ENCODE measurements at places on chromosomes 2 and 18.

DNA sequence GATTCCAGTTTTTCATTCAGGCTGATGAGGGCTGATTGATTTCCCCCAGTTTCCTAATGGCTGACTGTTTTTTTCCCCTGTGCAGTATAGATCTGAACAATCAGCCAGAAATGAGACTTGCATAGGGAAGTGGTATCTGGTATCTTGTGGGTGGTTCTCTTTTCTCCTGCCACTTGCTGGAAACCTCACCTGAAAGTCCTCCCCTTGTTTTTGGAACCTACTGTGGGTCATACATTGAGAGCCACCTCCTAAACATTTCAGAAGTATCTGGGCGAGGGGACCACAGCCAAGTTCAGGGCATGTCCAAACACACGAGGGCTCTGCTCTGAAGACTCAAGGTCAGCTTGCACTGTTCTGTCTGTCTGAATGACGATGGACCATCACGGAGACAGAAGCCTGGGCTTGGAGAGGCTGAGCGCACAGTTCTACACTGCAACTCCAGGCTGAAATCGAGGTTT, 19.3 kb downstream of the ALPK2 start:
- no peak for DNase-seq

DNA sequence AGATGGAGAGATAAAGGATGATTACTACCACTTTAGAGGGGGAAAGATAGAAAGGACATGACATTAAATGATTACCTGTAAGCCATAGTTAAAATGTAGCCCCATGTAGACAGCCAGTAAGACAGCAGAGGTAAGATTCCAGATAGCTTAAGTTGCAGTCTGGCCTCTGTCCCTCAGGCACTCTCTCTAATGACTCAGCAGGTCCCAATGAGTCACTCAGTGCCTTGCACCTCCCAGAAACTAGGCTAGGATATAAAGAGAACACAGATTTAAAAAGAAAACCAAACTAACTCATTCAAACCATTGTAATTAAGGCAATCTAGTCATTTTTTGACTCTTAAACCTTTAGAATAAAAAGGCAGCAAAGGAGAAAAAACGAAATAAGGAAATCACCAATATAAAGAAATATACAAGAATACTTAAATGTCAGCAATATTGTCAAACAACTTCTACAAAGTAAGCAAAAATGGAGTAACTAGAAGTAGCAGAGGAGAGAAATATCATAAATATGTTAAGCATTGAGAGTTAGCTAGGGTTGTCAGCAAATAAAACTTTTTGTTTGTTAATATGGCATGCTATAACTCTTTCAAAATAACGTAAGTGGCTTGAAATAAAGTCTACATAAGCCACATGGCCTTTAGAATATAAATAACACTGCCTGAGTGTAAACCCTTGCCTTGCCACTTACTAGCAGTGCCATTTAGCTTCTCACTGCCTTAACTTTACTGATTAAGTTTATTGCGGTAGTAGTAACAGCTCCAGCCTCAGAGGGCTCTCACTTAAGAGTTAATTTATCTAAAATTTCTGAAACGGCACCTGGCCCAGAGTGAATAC, 48.5 kb downstream of the SOCS6 start:
- DNase-seq = peak; percentile 79

GRCh38 chr18:59699061-59699460, 1.8 kb upstream of the CCBE1 start:
- no peak for DNase-seq

GRCh38 chr18:31185186-31185950, 22.7 kb upstream of the DSC1 start:
- no peak for DNase-seq

DNA sequence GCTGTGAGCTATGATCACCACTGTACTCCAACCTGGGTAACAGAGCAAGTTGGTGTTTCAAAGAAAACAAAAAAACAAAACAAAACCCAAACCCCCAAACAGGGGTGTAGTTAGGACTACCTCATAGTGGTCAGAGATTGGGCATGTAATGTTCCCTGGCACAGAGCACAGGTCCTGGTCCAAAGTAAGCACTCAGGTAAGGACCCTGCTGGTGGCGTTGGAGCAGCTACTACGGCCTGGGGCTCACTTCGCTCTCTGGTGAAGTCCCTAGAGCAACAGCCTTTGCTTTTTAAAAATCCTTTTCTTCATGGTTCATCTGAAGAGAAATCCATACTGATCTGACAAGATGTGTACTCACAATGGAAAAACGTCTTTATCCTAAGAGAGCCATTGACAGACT, 130.4 kb downstream of the ZNF236 start:
- DNase-seq = no peak

DNA sequence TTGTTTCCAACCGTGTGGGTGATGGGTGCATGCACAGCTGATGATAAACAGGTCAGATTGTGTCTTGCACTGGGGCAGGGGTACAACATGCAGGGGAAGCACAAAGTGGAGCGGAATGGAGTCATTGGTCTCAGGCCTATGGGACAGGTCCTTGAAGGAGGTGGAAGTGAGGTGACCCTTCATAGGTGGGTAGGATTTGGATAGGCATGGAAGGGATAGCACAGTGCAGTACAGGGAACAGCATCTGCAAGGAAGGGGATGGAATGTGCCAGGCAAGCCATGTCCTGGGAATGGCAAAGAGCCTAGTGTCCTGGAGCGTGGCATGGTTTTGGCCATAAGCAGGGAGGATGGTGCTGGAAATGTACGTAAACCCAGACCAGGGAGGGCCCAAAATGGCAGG, 143.9 kb downstream of the CAPN13 start:
- DNase-seq = no peak

DNA sequence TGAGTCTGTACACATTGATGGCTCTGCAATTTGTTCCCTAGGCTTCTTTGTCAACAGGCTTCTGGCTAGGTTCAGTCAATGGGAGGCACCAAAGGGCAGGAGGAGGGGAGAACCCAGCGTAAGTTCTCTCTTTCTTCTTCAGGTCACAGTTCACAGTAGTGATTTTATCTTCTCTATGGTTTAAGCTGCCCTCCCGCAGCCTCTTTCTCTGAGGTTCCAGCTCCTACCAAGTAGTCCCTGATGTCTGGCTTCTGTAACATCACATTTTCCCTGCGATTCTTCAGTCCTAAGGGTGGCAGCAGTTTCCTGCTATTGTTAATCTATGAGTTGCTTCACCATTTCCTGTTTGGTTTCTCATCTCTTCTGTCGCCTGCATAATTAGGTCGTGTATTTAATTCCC, 107.4 kb downstream of the CPO start:
- DNase-seq = peak; percentile 56

GRCh38 chr18:78240627-78241252, 738.9 kb upstream of the SALL3 start:
- no peak for DNase-seq

DNA sequence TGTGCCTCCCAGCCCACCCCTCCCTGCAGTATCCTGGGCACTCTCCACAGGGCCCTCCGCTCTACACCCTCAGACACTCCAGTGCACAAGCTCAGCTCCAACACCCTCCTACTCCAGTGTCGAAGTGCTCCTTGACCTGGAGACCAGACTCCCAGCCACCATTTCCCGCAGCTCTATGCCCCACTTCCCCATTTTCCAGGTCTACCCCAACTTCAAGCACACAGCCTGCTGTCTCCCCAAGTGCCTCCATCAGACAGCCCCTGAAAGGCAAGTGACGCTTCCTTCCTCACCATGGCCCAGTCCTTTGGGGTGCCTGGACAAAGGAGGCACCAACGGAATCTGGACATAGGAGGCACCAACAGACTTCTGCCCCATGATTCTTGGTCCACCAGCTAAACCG, 7.2 kb downstream of the PASK start:
- DNase-seq = no peak

DNA sequence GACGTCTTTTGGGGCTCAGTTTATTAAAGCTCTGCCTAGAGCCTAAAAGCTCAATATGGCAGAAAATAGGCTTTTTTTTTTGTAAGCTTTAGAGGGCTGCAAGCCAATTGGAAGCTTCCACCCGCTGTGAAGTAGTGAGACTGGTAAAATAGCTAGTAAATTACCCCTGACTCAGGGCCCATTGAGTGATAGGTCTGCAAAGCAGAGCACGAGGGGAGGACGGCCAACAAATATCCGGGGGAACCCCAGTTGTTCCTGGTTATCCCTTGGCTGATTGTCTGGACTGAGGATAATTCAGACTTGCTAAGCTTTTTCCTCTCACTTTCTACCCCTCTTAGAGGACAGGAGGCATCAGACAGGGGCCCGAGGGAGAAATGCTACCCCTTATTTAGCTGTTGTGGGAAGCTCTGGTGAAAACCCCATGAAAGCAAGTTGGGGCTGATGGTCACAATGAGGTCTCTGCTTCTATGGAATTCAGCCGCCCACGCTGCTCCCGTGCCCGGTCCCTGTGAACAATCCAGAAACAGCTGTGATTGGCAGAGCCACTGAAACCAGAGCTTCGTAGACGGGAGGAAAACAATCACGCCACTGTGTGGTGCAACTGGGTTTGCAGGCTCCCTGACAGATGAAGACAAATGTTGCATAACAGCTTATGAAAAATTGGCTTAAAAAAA, 141.9 kb upstream of the LGALSL start:
- peak; percentile 93 for DNase-seq

- DNase-seq = no peak
Measured at GRCh38 chr2:42105330-42106256, 57.8 kb downstream of the PKDCC start.

DNA sequence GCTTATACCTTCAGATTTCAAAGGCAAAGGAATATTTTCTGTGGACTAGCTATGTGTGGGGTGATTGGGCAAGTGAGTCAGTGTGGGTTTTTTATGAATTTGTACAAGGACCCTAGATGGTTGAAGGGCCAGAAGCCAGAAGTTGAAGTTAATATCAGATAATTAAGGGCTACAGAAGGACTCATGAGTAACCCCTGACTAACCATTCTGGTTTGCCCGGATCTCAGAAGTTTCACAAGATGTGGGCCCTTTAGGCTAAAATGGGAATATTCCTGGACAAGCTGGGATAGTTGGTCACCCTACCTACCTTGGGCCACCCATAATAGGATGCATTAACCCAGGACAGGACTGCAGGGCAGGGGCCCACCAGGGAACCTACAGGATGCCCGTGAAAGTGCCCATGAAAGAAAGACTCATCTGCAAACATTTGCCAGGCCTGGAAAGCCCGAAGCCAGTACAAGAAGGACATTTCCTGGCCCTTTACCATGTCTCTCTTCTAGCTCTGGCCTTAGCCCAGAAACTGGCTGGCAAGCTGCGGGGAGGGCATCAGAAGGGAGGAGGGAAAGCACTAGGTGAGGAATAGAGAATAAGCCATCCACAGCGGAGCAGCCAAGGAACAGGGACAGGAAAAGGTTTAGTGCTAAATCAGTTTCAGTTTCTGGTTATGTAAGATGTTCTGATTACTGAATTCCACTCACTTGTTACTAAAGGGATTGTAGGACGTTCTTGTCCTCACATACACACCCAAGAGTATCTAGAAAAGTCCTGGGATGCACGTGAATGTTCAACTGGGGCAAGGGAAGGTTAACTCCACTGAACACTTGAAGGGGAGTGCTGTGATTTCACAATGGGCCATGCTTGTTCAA, 33.6 kb downstream of the GCG start:
- DNase-seq = peak; percentile 66

DNA sequence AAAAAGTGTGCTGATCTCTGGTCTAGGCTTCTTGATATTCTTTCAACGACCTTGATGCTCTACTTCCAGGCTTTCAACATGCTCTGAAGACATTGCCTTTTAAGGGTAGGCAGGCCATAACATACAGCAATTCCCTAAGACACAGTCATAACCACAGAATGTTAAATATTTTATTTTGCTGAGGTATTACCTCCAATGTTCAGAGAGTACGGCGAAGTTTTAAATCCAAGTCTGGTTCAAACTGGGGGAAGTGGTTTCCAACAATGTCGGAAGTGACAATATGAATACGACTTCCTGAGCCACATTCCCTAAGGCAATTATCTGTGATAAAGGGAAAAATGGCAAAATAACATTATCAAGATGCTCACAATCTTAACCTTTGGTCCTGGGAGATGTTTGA, 1077.9 kb upstream of the PIK3C3 start:
- no peak for DNase-seq

Measured in GM03348 (cell line).